ENCODE measurements at places on chromosomes 4 and X. TPM values are rescaled to one million over a fixed set of nuclear protein-coding genes. Genes with fewer than 3 reads are reported as not detected.

DNA sequence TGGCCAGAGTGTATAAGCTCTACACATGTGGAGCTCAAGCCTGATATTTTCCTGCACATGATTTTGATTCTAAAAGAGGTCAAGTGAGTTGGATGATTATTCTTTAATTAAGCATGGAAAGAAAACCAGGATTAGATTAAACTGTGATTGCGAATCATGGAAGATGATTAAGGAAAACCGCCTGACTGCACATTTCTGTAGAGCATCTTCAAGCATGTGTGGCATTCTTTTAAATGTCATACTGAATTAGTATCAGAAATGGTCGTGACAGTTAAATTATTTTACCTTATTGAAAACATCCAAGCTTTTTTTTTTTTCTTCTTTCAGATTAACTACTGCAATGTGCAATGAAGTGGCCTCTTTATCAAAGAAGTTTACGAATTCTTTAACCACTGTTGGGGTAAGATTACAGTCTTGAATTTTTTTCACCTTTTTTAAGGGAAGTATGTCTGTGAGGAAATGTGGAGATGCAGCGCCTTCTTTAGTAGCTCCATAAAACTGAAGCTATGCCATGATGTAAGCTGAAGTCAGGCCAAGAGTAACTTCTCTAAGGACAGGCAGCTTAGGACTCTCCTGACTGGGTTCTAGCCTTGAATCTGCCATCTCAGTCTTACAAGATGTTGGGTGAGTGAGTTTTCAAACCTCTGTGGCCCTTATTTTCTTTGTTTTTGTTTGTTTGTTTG lies 67.9 kb downstream of the FAM114A1 start:
- no peak for DNase-seq

DNA sequence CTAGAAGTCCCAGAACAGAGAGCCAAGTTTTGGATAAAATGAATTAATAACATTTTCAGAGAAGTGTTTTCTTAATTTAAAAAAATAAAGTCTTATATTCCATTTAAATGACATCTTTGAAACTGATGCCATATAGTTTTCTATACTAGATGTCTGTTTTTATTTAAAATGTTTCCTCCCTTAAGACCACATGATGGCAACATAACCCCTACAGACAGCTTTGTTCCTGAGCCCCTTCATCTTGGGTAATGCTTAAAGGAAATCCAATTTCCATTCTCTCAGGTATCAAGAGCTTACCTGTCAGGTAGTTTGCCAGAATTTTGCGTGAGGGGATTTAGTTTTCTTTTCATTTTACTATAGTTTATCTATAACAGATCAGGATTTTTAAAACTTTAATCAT lies 181.4 kb upstream of the UGT8 start:
- DNase-seq: no peak

DNA sequence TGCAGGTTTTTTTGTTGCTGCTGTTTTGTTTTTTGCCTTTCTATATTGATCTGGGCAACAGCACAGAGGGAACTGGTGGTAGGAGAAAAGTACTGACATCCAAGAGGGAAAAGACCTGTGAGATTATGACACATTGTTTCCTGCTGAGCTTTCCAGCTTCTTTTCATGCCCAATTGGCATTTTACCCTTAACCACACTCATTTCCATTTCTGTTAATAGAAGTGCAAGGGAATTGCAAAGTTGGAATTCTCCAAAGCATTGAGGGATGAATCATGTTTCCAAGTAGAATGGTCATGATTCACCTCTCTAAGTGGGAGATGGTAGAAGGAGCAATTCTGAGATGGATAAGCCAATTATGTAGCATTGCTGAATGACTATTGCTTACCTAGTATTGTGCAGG lies 161.5 kb downstream of the PPARGC1A start:
- no peak for DNase-seq

Gene IL21
- polyA plus RNA-seq: not detected

Gene MEPE
- polyA plus RNA-seq: not detected

DNA sequence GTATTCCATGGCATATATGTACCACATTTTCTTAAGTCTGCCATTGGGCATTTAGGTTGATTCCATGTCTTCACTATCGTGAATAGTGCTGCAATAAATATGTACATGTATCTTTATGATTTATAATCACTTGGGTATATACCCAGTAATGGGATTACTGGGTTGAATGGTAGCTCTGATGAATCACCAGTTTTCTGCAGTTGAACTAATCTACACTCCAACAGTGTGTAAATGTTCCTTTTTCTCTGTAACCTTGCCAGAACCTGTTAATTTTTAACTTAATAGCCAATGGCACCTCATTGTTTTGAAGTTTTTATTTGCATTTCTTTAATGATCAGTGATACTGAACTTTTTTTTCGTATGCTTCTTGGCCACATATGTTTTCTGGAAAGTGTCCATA lies 152.5 kb downstream of the CCNG2 start:
- DNase-seq: no peak

Gene CNKSR2
- 1.9 TPM for polyA plus RNA-seq

DNA sequence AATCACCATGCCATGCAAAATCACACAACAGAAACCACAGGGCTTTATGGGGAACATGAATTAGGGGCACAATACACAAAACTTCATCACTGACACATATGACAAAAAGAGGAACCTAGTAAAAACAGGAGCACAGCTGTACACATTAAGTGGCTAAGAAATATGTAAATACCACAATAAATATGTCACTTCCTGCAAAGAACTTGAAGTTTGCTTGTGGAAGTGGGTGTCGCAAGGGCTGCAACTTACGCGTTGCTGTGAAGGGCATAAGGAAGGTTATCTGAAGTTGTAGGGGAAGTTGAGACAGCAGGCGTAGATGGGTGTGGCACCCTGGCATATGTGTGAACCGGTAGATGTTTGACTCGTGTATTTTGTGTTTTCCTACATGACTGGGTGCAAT lies 42.4 kb downstream of the CLCN4 start:
- DNase-seq: no peak

DNA sequence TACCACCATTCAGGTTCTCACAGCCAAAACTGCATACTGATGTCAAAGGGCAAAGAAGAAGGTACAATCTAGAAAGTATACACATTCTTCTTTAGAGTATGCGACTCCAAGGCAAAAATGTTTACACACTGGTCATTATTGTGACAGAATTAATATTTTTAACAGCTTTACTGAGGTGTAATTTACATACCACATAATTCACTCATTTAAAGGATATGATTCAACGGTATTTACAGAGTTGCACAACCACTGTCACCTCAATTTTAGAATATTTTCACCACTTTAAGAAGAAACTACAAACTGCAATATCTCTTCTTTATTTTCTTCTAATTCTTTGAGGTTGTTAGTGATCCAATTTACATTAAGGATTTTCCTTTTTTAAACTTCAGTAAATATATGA lies 325.4 kb upstream of the SMIM31 start:
- DNase-seq: no peak

DNA sequence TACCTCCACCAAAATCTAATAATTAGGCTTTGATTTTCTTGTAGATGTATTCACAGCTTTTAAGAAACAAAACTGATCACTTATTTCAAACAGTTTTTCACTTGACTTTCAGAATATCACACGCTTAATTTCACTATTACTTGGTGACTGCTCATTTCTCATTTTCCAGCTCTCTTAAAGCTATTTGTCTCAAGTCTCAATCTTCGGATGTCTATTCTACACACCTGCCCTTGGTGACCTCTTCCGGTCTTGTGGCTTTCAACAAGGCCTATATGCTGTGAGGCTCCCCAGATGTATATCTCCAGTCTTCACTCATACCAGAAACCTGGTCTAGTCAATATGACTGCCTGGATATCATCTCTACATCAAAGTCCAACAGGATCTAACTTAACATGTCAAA lies 34.9 kb upstream of the ANXA10 start:
- DNase-seq: no peak

DNA sequence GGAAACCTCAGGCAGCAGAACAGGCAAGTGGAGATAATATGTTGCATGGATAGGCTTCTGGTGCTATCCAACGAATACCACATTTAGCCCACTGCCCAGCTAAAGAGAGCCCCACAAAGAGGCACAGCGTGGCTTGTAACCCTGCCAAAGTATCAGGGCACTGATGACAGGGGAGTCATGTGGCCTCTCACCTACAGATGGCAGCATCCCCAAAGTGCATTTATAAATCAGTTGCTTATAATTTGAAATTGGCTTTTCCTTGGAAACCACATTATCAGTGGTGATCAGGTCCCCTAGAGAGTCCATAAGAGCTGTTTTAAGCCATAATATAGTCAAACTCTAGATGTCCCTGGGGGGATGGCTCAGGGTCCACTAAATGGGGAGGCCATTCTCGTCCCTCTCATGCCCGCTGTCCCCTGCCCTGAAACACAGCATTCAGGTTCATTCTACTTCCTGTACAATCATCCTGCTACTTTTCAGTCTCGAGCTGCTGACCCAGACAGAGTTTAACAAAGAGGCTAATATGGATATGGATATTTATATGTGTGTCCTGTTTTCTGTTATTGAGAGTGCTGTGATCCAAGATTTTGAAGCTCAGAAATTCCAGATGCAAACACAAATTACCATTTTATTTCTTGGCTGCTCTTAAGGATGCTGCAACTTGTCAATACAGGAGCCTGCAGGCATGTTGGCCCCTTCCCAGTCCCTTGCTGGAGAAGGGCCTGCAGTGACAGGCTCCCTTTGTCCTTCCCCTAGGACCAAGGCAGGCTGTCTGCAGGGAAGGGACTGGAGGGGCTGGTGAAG lies 28.5 kb downstream of the SRPX start:
- DNase-seq: no peak

- DNase-seq: no peak
Measured at GRCh38 chr4:154335588-154335987, 156.0 kb downstream of the DCHS2 start.

Gene SPARCL1
- 183 TPM for polyA plus RNA-seq

DNA sequence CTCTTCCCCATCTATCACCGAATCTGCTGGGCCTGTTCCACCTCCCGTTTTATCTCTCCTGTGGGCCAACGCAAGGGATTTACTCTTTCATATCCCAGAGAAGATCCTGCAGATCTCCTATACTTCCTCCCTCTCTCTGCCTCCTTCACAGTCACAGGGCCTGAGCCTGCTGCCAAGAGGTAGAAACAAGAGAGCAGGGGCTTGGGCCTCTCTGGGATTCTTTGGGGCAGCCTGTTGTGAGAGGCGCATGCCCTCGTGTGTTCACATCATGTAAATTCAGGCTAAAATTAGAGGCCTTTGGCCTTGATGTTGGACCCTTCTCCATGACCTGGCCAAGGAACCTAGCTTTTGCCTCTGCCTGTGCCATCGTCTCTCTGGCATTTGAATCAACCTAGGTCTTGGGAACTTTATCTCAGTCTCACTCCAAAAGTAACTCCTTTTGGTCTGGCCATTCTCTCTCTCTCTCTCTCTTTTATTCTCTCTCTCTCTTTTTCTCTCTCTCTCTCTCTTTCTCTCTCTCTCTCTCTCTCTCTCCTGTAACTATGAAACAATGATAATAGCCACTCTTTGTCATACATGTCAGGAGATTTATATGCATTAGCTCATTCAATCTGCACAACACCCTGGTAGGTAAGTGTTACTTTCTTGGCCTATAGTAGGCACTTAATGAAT lies 20.0 kb upstream of the EFNB1 start:
- DNase-seq: peak; percentile 20

DNA sequence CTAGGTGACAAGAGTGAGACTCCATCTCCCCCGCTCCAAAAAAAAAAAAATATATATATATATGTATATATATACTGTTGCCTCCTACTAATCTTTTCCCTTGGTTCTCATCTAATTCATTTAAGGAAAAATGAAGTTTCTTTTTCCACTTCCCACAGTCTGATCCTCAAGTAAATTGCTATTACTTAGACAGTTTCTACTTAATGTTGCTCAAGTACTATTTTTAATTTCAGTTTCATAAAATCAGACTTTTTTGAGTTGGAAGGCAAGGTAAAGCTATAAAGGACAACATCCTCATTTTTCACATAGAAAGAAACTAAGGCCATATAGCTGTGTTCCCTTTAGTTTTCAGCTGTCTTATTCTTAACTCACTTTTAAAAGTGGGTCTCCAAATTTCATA lies 5.8 kb downstream of the RXFP1 start:
- DNase-seq: no peak

GRCh38 chr4:48899950-48900349 lies 6.6 kb downstream of the OCIAD2 start:
- no peak for DNase-seq

GRCh38 chrX:131617182-131617581 lies 73.3 kb downstream of the OR13H1 start:
- peak; percentile 24 for DNase-seq
